ENCODE measurements at places on chromosomes 11 and 22.
A peak's percentile ranks its signal among the peaks of the same experiment; 100 is the strongest.

GRCh38 chr22:44525941-44526778 is 28.1 kb upstream of the RTL6 start:
- DNase-seq = no peak

DNA sequence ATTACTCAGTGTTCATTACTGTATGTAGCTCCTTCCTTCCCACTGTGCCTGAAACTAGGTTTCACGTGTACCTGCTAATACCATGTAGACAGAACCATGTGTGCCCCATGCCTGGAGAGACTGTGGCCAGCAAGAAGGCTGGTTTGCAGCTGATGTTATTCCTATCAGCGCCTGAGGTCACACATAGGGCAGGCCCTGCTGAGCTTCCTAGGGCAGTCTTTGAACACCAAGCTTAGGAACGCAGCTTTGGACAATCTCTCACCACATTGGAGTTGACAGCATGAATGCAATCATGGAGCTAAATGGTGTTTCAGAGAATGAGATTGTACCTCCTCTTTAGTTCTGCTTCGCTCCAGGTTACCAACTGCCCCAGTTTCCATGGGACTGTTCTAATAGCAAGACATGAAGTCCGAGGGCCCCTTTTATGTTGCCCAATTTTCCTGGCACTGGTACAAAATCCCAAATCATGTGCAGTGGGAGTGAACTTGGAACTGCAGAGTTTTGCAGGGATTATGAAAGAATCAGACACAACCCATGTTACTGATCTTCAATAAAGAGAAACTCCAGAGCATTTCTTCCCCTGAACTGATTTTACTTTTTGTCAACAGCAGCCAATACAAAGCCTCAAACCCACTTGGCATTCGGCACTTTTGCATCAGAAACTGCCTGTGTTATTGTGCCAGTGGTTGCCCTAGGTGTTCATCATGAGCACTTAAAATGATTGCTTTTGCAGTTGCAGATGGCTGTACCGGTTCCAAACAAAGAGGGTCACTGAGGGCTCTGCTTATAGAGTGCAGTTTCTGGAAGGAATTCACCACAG is 154.2 kb upstream of the TTC12 start:
- peak; percentile 25 for DNase-seq

- no peak for DNase-seq
These were observed 7.9 kb upstream of the C1QTNF6 start for GRCh38 chr22:37195921-37196320.

- DNase-seq = no peak
These were observed 601.0 kb upstream of the RAG2 start for GRCh38 chr11:37199082-37199481.

GRCh38 chr11:22742157-22742613 is 75.8 kb downstream of the GAS2 start:
- DNase-seq = no peak

- DNase-seq = no peak
These were observed 15.1 kb downstream of the RCN1 start for GRCh38 chr11:32105871-32106560.

DNA sequence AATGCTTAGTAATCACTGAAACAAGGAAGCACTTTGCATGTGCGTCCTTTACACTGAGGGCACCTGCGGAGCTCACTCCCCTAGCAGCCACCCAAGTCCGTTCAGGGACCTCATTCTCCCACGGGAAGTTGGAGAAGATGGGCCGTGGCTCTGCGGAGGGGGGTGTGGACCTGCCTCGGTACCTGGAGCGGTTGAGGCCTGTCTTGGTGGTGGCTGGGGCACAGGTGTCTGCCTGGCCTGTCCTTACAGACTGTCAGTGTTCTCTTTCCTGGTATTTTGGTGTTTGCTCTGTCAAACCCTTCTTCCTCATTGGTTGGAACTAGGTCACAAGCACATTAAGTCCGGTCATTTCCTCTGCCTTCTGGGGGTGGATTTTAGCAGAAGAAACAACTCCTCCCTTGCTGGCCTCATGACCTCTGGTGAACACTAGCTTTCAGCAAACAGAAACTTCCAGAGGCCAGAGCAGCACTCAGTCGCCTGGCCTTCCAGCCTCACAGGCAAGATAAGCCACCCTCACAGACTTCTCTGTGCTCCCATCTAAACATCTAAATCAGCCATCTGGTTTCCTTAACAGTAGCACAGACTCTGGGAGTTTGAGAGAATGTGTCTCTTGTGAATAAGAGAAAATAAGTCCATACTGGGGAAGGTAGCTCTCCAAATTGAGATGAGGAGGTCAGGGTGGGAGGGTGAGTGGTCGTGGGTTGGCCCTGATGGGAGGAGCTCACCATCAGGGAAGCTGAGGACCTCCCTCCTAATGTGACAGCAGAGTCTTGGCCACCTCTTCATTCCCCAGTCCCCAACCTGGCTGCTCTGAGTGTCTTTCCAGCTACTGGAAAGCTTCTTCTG is 8.6 kb downstream of the SNAP29 start:
- DNase-seq = no peak

All from NCI-H748 treated with DMSO at 0.1 percent for 48 hours (cell line).